ENCODE measurements at places on chromosomes 2 and 18.

DNA sequence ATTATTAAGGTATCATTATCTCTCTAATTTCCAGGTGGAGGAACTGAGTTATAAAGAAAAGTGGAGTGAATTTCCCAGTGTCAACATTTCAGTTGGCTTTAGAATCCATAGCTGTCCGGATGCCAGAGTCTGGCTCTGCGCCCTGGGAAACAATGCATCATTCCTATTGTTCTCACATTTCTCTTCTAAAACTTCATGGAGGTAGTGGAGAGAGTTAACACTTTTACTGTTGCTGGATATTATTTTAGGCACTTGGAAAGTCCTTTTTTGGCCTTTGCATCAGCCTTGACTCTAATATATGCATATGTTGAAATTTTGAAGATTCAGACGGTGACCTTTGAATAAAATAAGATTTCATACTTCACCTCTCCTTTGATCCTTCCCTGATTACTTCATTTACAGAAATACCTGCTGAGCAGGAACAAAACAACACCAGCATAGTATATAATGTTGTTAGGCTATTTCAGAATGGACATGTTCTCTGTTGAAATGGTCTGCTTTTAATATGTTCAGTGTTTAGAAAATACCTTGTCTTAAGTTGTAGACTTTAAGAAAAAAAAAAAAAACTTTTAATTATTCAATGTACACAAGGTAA, 148.8 kb downstream of the EPHA4 start:
- no peak for DNase-seq

GRCh38 chr2:69018678-69019095, 5.7 kb downstream of the ANTXR1 start:
- no peak for DNase-seq

DNA sequence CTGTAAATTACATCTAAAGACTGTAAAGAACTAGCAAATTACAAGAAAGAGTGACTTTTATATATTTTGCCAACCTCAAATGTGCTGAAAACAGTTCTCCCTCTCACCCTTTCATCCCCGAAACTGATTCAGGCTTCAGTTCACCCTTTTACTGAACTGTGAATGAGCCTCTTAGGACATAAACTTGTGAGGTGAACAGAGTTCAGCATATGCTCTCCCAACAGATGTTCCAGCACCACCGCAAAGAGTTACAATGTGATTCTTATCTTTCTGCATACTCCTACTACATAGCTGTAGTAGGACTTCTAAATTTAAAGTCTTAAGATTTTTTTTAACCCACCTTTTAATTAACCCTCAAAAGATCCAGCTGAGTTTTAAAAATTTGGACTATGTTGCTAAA, 1.2 kb upstream of the ZCCHC2 start:
- DNase-seq = no peak

DNA sequence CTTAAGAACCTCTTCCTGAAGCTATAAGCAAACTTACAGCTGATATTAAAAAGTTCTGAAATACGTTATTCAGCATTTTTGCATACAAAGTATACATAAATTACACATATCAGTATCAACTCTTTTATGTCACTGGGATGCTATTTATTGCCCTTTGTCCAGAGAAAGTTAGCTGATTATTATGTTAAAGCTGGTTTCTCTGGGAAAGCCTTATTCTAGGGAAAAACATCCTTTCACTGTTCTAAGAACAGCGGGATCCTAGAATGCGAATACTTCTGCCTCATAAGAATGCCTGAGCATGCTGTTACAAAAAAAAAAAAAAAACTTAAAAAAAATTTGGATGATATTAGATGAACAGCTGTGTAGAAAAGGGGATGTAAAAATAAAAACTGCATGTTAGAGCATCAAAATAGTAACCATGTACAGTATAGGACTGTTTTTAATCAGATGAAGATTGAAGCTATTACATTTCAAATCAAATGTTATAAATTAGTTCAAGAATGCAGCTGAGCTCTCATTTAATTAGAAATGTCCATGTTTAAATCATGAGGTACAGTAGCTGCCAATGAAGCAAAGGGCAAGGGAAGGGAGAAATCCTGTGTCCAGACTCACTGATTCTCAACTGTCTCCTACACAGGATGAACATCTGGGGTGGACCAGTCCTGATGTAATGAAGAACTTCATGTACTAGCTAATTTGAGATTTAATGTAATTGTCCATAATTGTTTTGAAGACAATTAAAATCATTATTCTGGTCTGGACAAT, 8.2 kb downstream of the FTCDNL1 start:
- no peak for DNase-seq

GRCh38 chr2:241072553-241073165, 29.4 kb downstream of the MTERF4 start:
- DNase-seq = no peak

GRCh38 chr18:34694591-34695165, 15.4 kb upstream of the DTNA start:
- DNase-seq = no peak

GRCh38 chr18:51398104-51398503, 200.6 kb upstream of the MEX3C start:
- no peak for DNase-seq

GRCh38 chr18:29434650-29435049, 1257.7 kb upstream of the CDH2 start:
- no peak for DNase-seq

GRCh38 chr2:62595474-62595873, 89.5 kb upstream of the TMEM17 start:
- no peak for DNase-seq

DNA sequence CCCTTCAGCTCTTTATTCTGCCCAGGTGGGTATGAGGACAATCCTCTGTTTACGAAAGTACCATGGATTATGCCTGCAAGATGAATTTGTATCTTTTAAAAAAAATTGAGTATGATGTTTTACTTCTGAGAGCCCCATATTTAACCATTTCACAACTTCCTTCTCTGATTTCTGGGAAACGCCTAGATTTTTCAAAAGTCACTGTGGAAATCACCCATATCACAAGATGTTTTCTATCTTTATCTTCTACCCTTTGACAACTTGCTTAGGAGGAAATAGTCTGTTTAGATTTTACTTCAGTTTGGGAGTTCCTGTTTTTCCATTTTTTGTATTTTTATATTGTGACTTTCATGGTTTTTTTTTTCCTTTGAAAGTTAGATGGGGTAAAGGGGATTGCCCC, 53.0 kb downstream of the ICOS start:
- no peak for DNase-seq

DNA sequence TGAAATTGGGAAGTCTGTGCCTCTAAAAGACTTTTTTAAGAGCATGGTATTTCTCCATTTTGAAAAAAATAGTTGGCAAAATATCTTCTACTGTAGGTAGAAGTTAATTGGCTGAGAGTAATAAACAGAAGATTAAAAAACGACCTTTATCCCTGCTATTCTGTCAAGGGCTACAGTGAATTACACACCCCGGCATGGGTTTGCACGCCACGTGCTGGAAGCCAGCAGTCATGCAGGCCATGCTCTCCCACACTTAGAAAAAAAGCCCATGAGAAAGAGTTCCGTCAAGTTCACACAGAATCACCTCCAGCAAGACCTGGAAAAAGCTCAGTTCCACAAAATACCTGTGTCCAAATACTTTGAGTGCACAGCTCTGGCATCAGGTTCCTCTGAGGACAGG, 26.8 kb downstream of the FAM110C start:
- no peak for DNase-seq

- DNase-seq = no peak
Measured at GRCh38 chr2:132979339-132980093, 309.5 kb upstream of the LYPD1 start.

GRCh38 chr18:59484561-59485328, 125.7 kb upstream of the LMAN1 start:
- DNase-seq = no peak

GRCh38 chr2:119015845-119016244, 73.9 kb downstream of the MARCO start:
- no peak for DNase-seq

DNA sequence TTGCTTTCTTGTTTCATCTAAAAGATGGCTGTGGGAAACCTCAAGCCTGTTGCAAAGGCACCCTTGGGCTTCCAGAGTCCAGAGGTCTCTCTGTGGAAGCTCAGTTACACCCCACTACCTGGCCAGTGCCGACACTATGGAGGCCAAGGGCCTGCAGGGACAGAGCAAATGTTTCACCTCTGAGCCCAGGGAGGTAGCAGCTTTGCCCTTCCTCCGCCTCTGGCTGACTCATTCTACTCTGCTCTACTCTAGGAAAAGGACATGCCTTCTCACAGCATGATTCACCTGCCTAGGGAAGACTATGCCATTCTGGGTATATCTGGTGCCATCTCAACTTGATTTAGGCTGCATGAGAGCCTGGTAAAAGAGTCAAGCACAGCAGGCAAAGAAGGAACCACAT, 12.2 kb downstream of the MYOM1 start:
- no peak for DNase-seq

GRCh38 chr2:128420776-128421175, 102.1 kb upstream of the HS6ST1 start:
- DNase-seq = no peak

DNA sequence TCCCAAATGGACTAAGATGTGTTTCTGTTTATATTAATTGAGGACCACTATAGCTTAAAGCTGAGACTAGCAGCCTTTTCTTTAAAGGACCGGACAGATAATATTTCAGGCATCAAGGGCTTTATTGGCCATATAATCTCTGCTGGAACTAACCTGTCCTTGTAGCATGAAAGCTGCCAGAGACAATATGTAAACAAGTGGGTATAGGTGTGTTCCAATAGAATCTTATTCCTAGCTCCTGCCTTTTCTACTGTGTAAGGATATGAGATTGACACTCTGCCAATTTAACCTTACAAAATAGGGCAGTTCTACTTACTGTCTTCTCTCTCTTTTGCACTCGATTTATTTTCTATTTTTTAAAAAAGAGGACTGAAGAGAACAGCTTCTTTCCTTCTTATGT, 74.0 kb downstream of the RHBDD1 start:
- DNase-seq = no peak

DNA sequence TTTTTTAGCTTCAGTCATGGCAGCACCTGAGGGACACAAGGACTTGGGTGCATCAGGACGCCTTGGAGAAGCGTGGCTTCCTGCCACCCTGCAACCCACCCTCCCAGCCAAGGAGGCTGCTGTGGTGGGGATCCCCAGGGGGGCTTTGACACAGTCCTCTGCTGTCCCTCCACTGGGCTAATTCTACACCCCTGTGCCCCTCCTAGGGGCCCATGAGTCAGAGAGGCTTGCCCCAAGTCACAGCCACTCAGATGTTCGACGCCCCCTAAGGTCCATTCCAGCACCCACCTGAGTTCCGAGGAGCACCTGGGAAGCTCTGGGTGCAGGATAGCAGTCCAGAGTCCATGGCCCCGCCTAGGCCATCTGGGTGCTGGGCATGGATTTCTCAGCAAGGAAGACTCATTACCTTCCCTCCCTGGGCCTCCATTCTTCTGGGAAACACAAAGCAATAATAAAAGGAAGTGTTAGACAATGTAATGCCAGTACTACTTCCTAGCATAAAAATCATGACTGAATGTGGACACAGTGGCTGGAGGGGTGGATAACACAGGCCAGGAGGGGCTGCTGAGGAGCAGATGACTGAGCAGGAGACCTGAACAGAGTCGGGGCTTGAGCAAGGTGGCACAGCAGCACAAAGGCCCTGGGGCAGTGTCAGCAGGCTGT, 3.7 kb downstream of the ALPG start:
- no peak for DNase-seq

GRCh38 chr2:56522605-56523089, 338.9 kb downstream of the CCDC85A start:
- DNase-seq = no peak

GRCh38 chr18:23706971-23707640, 17.9 kb downstream of the LAMA3 start:
- no peak for DNase-seq

GRCh38 chr2:19989667-19990415, at the start of gene WDR35:
TSS of gene WDR35 (minus strand) at chr2:19990105. CDS start at chr2:19990015, 90 bp downstream.
- peak; percentile 87 for DNase-seq

- no peak for DNase-seq
Measured at GRCh38 chr2:177147834-177148445, 64.7 kb upstream of the HNRNPA3 start.

GRCh38 chr2:22880161-22880560, 504.8 kb upstream of the KLHL29 start:
- DNase-seq = no peak

DNA sequence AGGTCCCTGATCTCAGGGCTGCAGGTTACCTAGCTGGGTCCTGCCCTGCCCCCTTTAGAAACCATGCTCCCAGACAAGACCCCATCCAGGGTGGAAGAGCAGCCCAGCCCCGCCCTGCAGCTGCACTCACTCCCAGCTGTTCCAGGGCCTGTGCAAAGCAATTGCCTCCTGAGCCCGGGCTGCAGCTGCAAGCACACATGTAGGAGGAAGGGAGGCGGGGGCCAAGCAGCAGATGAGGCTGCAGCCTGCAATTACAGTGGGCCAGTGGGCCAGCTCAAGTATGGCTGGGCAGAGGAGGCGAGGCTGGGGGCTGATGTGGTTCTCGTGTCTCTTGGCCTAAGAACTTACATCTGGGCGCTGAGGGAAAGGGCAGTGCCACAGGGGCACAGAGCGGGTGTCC, 65.4 kb upstream of the TUBA3E start:
- no peak for DNase-seq

DNA sequence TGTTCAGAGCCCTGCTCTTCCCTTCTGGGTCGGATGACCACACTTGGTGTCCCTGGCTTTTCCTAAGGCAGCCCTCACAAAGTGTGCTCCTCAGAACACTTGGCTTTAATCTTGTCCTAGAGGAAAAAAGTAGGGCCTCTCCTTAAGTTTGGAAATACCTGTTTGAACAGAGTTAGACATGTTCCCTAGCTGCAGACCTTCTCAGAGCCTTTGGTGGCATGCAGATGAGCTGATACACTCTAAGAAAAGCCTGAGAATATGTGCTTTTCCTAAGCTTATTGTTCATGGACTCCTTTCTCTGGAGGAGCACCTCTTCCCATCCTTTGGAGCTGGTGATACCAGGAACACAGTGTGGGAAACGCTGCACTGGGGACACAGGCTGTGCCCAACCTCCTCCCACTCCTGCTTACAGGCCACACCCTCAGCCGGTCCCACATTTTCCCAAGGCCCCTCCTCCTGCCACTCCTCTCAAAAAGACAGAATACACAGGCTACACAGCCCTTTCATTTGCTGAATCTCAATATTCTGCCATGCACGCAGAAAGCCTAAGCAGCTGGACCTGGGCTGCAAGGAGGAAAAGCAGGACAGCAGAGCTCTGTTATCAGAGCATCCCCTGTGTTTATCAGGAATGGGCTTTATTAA, 443.6 kb downstream of the NBAS start:
- DNase-seq = no peak

- no peak for DNase-seq
Measured at GRCh38 chr2:236170590-236171165, 2.5 kb upstream of the GBX2 start.

- no peak for DNase-seq
Measured at GRCh38 chr2:176818617-176819016, 394.0 kb upstream of the HNRNPA3 start.
